ENCODE measurements at places on chromosomes 1 and 21. TPM values are rescaled to one million over a fixed set of nuclear protein-coding genes. Genes with fewer than 3 reads are reported as not detected.

DNA sequence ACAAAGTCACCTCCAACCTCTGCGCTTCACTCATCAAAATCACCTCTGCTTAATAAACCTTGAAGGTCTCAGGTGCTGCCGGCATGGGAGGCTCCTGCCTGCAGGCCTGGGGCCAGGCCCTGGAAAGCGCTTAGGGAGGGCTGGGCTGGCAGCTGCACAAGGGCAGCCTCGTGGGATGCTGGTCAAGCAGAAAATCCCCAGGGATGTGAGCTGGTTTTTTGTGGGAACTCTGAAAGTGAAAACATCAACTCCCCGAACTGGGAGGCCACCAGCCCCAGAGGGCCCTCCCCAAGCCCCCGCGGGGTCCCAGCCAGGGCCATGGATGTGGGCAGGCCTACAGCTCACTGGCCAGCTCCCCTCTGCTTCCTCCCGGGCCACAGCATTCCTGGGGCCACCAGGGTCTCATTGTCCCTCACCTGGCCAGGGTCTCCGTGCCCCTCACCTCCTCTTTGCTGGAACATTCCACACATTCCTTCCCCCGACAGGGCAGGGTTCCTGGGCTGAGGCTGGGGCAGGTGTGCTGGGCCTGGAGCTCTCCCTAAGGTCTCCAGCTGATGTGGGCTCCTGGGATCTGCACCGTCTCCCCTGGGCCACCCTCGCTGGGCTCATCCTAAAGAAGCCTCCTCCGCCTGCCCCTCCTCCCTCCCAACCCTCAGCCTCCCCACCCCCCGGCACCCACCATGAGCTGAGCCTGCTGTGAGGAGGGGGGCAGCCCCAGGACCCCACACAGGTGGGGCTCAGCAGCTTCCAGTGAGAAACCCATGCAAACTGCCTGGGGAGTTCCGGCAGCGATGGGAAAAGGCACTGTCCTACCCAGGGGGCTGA is 36.0 kb upstream of the POFUT2 start:
- no peak for DNase-seq

DNA sequence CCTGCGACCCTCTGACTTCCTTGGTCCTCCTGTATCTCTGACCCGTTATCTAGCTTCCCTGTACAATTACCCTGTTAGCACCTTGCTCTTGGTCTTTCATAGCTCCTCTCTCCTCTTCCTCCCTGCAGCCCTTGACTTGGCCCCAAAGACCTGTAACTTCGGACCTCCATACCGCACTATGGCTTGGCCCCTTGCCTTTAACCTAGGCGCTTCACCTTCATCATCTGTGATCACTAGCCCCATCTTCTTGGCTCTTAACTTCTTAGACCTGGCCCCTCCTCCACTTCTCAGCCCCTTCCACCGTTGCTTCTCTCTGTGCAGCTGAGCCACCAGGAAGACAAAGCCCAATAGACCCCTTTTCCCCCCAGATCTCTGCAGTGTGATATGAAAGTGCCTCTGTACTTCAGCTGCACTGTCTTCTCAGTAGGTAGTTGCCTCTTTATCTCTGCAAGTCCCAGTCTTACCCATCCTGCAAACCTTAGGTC is 740 bp downstream of the ZNF691 start:
- DNase-seq: no peak

S100A1 gene
- polyA plus RNA-seq: 918 TPM

DNA sequence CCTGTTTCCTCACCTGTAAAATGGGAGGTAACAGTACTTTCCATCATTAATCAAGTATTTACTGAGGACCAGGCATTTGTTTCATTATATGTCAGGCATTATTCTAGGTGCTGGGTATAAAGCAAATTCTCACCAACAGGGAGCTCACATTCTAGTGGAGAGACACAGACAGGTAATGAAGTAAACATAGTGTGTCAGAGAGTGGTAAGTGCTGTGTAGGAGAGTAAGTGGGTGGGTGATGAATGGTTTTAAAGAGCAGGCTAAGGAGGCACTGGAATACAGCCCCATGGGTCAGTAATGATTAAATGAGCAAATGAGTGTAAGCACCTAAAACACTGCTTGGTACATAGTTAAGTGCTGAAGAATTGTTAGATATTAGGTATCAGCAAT is 60.4 kb downstream of the DNTTIP2 start:
- no peak for DNase-seq

GRCh38 chr21:24369278-24369677 is 1238.0 kb downstream of the MRPL39 start:
- no peak for DNase-seq

- DNase-seq: no peak
Observed at GRCh38 chr21:26099610-26100219, 70.9 kb downstream of the APP start.

DNA sequence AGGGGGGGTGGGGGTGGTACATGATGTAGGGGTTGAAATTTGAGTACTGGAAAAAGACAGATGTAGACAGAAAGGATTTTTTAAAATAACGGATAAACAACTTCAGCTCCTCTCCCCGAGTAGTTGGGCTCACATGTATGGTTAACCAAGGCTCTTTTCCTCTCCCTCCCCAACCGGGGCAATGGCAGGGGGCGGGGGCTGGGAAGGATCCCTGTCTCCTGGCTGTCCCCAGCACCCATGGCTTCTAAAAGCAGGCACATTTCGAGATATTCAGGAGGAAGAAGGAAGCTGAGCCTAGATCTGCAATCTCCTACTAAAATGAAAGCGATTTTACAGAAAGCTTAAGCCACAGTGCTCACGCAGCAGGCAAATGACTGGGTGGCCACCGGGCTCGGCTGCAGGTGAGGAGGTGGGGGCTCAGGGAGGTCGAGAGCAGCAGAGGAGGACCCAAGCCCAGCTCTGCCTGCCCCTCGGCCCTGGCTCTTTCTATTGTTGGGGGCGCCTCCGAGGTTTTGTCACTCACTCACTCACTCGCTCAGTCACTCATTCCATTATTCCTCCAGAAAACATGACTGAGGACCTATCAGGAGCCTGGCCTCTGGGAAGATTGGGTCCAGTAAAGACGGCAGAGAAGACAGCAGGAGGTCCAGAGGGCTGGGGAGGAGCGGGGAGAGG is 573.3 kb downstream of the PTPRU start:
- no peak for DNase-seq

DNA sequence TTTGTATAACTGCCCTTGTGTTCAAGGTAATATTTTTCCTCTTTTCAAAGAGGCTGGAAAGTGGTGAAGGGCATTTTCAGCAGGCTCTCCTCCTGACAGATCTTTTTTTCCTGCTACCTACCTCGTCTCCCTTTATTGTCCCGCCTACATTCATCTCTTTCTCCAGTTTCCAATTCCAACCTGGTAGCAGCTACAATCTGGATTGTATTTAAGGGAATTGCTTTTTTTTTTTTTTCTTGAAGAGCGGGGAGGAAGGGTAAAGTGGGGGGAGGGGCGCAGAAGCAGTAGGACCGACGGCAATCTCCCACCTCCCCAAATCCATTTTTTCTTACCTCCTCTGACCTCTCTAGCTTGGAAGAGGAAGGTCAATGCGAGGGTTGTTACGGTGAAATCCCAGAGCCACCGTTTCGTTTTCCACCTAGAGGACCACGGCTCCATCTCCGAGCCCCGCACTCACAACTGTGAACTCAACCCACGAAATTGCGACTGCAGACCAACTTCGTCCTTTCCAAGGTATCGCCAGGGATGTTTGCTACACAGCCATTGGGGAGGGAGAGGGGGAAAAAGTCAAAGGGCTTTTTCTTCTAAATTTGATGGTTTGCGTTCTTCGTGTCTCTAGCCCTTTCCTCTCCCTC is 464 bp downstream of the COL11A1 start:
- no peak for DNase-seq

DNA sequence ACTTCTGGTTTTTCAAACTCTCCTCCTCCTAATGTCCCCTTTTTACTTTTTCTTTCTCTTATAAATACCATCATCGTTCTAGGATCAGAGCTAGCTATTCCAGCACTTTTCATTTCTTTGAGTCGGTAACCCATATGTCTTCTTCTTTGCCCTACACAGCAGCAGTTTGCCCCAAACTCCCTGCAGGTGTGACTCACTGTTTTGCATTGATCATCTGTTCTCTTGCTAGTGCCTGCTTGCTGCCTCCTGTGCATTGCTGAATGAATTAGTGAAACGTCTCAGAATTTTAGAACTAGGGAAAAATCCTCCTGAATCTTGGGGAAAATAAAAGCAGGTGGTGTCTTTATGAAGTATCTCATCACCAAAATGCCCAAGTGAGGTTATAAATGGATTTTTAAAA is 21.7 kb downstream of the KCNK2 start:
- no peak for DNase-seq

GPR3 gene
- polyA plus RNA-seq: 0.31 TPM

DNA sequence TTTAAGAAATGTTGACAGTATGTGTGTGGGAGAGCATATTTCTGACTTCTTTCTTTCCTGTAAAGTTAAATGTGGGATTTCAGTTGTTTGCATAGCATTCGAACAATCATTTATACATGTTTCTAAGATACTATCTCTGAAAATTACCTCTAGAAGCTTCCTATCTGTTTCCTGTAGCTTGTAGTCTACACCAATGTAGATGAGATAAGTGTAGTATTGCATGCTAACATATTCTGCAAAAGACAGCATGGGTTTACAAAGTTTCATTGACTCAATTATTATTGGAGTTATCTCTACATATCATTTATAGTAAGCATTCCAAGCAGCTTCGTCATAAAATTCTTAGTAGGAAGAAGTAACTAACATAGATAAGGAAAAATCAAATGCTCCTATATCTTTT is 98.9 kb upstream of the DPYD start:
- no peak for DNase-seq

DNA sequence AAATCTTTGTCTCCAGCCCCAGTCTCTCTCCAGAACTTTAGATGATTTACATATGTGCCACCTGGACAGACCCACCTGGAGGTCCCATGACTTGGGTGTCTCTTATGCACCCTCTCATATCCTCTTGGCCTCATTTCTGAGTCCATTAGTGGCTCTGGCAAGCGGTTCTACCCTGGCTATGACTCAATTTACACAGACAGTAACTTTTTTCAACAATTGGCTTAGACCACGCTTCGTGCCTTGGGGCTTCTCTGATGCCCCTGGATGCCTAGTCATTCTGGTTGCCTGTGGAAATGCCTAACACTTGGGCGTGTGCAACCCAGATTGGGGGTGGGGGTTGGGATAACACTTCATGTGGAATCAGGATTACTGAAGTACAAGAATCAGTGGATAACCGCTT is 57.1 kb upstream of the GADD45A start:
- DNase-seq: no peak

GRCh38 chr1:19044975-19045831 is 88.7 kb upstream of the IFFO2 start:
- no peak for DNase-seq

- no peak for DNase-seq
Observed at GRCh38 chr1:99457381-99458165, 188.3 kb upstream of the PALMD start.

STUM gene
- 0.86 TPM for polyA plus RNA-seq

DNA sequence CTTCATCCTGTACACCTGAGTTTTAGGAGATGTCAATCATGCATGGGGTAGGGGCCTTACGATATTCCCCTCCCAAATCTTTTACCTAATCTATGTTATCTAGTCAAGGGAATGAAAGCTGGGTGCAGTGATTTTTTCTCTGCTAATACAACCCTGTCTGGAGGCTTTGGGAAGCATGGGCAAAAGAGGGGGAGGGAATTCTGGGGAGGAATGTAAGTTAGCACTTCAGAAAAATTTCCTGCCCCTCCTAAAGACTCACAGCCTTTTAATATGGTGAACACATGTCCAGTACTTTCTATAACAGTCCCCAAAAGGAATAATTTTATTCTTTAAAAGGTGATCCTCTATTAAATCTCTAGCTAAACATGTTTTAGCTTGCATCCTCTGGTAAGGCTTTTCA is 25.6 kb upstream of the PRELP start:
- no peak for DNase-seq

FMO2 gene
- polyA plus RNA-seq: 17.2 TPM

CFHR1 gene
- polyA plus RNA-seq: 0.12 TPM

SLC35F3 gene
- polyA plus RNA-seq: not detected

GRCh38 chr21:38244885-38245869 is 11.6 kb upstream of the KCNJ15 start:
- no peak for DNase-seq
